ENCODE measurements at places on chromosomes 3 and 15.

DNA sequence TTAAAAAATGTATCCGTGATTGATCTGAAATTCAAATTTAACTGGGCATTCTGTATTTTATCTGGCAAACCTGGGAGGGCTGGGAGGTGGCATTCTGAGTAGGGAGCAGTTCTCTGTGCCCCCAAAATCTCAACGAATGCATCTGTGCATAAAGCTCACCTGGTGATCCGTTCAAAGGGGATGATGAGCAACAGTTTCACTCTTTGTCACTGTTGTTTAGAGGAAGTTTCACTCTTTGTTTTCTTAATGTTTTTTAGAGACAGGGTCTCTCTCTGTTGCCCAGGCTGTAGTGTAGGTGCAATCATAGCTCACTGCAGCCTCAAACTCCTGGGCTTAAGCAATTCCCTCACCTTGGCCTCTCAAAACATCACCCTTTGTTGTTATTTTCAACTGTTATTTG, 186.7 kb downstream of the SSR3 start:
- no peak for DNase-seq

GRCh38 chr3:184169896-184170875, 4.5 kb upstream of the AP2M1 start:
- no peak for DNase-seq

DNA sequence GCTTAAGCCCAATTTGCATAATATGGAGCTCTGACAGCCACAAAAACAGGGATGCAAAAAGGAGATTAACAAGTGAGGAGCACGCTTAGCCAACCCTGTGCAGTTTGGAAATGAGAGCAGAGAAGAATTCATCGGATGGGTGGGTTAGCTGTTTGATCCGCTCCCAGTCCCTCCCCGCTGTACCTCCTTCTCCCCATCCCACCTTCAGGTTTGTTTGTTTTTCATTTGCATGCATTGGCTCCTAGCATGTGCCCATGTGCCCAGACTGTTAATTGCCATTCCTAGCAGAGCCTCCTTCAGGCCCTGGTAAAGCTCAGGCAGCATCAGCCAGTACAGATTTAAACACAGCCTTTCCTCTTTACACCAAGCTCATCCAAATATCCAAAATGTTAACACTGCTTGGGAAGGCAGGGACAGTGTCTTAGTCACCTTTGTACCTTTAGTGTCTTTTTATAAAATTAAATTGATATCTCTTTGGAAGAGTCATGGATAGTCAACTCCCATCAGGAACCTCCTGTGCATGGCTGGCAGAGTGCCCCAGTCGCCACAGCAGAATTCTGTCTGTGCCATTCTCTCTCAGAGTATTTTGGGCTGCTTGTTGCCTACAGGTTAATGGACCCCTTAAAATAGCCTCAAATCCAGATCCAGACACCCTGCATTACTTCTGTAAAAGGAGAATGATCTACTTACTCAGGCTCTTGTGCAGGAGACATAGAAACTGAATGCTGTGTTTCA, 244.2 kb downstream of the LSAMP start:
- DNase-seq: no peak

DNA sequence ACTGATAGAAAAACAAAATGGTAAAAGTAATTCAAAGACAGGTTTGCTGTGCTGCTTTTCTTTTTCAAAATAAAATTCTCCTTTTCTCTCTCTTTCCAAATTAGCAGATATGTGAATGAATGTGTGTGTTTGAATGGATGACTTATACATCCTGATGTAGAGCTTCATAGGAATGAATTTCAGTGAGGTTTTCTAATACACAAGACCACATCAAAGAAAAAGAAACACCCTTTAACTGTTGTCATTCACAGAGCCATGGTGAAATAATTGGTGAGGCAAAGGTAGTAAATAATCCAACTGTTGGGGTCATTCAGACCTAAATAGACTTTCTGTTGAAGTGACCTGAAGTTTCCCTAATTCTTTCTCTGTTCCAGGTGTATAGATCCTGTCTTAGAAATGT, 139.1 kb upstream of the ZPLD1 start:
- no peak for DNase-seq

DNA sequence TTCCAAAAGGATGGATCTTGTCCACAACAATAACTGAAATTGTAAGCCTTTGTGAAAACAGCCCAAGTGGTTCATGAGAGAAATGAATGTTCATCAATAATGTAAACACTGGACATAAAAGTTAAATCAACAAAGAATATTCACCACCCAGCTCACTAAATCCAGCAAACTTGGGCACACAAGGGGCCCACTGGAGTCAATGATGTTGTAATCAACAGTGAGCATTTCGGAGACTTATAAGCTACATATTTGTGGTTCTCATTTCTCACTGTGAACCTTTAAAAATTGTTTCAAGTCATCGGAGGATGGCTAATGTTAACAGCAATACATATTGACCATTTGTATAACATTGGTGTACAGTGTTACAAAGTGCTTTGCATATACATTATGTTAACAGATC, 63.1 kb downstream of the VGLL4 start:
- no peak for DNase-seq

DNA sequence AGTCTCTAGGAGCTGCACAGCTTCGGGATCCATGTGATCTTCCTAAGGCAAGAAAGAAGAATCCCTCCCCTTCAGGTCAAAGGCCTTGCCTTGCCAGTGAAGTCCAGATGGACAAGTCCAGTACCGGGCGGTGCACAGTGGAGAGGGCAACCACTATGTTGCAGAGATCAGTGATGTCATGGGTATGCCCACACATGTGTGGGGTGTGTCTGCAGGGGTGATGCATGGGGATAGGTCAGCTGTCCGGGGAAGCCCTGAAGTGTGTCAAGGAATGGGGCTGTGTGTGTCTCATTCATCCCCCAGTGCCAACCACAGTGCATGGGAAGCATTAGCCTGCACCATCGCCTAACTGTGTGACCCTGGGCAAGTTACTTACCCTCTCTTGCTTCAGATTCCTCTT, 66.5 kb downstream of the TLE3 start:
- no peak for DNase-seq

- DNase-seq: no peak
These were observed 1.3 kb downstream of the CILP start for GRCh38 chr15:65209701-65210643.

- no peak for DNase-seq
These were observed 6.0 kb upstream of the PIGZ start for GRCh38 chr3:196974661-196975060.

GRCh38 chr15:58260205-58260724, 122.1 kb downstream of the AQP9 start:
- DNase-seq: no peak

GRCh38 chr15:35994876-35995275, 448.9 kb upstream of the DPH6 start:
- DNase-seq: no peak

DNA sequence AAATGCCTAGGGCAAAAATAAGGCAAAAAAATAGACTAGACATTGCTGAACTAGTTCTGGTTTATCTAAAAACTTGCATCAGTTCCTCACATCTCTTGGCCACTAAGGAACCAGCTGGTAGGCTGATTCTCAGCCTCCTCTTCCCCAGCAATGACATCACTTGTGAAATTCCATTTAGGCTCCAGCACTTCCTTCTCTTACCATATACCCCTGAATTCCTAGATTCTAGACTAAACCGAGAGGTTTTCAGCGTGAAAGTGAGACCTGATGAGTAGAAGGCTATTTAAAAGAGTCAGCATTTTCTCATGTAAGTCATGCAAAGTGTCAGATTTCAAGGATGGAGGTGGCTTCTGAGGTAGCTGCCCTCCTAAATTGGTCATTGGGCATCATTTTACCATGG, 247.1 kb upstream of the CDIN1 start:
- DNase-seq: no peak

GRCh38 chr3:108296239-108296638, at the start of gene HHLA2:
HHLA2 (plus strand) TSS chr3:108296548; CDS start chr3:108351814, 55,266 bp downstream.
- no peak for DNase-seq

DNA sequence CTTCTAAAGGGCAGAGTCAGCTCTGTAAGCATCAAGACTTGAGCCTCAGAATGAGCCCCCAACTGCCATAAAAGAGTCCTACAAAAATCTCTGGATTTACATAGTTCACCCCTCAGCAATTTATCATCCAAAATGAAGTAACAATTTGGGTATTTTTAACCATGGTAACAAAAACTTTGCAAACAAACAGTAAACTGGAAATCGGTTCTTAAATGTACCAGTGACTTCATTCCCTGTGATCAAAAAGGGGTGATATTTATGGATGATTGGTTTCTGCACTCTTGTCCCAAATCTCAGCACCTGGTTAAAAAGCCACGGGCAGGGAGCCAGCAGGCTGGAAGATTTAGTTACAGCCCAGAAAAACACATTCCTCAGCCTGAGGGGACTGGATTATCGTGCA, 73.6 kb downstream of the TFG start:
- peak; percentile 20 for DNase-seq

DNA sequence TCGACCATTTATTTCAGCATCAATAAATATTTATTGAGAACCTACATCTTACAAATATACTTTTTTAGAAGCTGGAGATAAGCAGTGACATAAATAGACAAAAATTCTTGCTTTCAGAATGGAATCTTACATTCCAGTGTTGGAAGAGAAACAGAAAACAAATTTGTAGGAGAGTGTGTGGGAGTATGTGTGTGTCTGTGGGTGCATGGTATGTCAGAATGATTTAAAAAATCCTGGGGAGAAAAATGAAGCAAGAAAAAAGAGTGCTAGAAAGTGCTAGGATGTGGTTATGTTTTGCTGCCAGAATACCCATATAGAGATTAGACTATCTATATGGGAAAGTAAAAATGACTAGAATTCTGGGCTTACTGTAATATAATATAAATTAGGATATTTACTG, 561.7 kb upstream of the SGO1 start:
- no peak for DNase-seq

- no peak for DNase-seq
These were observed 31.0 kb upstream of the PTPRG start for GRCh38 chr3:61530355-61530754.

GRCh38 chr3:189659571-189659970, 28.4 kb downstream of the TP63 start:
- DNase-seq: no peak

GRCh38 chr3:171168086-171168485, 141.6 kb upstream of the SLC2A2 start:
- peak; percentile 26 for DNase-seq

DNA sequence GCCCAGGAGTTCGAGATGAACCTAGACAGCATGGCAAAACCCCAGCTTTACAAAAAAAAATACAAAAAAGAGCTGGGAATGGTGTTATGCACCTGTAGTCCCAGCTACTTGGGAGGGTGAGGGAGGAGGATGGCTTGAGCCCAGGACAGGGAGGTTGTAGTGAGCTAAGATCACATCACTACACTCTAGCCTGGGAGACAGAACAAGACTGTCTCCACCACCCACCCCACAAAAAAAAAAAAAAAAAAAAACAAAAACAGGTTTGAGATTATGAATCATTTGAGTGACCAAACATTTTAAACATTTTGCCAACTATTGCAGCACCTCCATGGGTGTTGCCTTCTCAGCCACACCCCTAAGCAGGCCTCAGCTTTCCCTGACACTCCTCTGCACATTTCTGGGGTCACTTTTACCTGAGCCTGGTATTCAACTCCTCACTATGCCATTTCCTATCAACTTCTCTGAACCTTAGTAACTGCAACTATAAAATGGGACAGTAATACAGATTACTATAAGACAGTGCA, 41.8 kb downstream of the IL5RA start:
- DNase-seq: no peak
